ENCODE measurements at places on chromosomes 5 and 9. TPM values are rescaled to one million over a fixed set of nuclear protein-coding genes. Genes with fewer than 3 reads are reported as not detected.
A peak's percentile ranks its signal among the peaks of the same experiment; 100 is the strongest.

GRCh38 chr5:61018062-61018461 lies 73.1 kb downstream of the NDUFAF2 start:
- no peak overlapping the region for H3K27ac ChIP-seq
- DNase-seq, result no peak
- no peaks in the 10 kb centered on the region for H3K36me3 ChIP-seq

DNA sequence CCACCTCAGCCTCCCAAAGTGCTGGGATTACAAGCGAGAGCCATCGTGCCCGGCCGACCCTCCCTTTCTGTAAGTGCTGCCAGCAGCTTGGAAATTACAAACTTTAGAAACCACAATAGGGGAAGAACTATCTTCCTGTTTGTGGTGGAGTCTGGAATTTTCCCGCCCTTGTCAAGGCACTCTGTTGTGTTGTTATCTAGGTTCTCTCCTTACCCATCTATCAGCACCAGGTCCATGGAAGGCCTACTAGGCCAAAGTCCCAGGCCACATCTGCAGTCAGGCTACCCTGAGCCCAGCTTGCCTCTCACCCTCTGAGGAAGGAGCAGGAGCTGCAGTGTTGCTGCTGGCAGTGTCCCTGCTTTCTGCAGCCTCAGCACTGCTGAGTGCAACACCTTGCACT lies 214.9 kb downstream of the MCTP1 start:
- no peaks in the 10 kb centered on the region for H3K4me1 ChIP-seq
- H3K4me3 ChIP-seq, result no peak overlapping the region

DNA sequence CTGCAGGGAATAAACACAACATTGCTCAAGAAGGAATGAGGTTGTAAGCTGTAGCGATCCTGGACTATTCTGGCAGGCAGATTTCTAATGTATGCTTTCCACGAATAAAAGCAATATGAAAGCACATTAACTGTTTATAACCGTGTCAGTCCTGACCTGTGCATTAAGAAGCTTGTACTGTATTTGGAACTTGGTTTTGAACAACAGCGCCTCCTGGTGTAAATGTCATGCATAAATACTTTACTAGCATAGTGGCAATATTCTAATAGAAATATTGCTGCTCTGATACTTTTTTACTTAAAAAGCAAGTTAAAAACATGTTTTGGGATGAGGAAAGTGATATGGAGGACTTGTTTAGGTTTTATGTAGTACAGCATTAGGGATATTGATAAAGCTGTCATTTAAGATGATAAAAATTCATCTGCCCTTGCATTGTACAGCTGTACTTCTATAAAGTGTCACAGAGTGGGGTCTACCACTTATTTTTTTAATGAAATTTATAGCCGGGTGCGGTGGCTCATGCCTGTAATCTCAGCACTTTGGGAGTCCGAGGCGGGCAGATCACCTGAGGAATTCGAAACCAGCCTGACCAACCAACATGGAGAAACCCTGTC lies 70.7 kb upstream of the GNE start:
- H3K27me3 ChIP-seq, result no peaks in the 10 kb centered on the region
- no peak overlapping the region for H3K4me3 ChIP-seq
- H3K4me1 ChIP-seq, result no peaks in the 10 kb centered on the region

DNA sequence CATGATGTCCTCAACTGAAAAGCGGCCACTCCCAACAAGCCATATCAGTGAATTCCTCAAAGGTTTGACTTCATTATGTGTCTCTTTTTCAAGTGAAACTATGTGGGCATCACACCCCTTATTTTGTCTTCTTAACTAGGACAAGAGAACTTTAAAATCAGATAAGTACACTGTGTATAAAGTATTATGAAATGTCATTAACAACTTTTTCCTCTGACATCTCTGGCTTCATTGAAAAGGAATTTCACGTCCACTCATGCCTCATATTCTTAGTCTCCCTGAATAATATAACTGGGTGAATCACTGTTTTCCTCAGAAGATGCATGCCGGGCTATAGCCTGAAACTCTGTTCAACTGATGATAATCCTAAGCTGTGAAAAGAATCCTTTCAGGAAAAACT lies 415.8 kb downstream of the ACTL7B start:
- no peak for DNase-seq
- H3K4me1 ChIP-seq, result no peaks in the 10 kb centered on the region
- H3K27ac ChIP-seq, result no peak overlapping the region
- no peaks in the 10 kb centered on the region for H3K27me3 ChIP-seq
- H3K36me3 ChIP-seq, result no peaks in the 10 kb centered on the region
- H3K4me3 ChIP-seq, result no peak overlapping the region

- H3K36me3 ChIP-seq, result no peaks in the 10 kb centered on the region
- no peak overlapping the region for H3K27ac ChIP-seq
- peaks cover 3% of the 10 kb centered on the region for H3K27me3 ChIP-seq
- no peak for DNase-seq
Measured at GRCh38 chr5:157020511-157021222, 38.2 kb downstream of the HAVCR1 start.

DNA sequence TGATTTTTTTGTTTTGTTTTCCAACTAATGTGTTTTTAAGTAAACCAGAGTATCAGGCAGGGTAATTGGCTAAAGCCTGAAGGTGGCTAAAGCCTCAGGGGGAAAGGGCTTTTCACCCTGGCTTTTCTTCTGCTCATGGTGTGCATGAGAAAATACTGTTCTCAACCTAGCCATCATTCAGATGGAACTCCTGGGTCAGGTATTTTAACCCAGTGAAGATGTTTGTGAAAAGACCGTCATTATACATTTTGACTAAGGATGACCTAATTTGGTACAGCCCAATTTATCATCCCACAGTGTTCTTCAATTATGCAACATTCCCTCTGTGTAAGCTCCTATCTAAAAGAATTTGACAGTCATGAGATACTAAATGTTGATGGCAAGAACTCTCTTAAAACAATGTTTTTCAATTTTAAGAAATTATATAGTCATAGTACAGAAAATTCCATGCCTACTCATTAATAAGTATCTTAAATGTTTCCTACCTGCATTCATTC lies 209.5 kb upstream of the TARS1 start:
- no peak for DNase-seq
- H3K36me3 ChIP-seq, result no peaks in the 10 kb centered on the region
- H3K4me1 ChIP-seq, result no peaks in the 10 kb centered on the region
- no peaks in the 10 kb centered on the region for H3K27me3 ChIP-seq
- H3K4me3 ChIP-seq, result no peak overlapping the region
- H3K27ac ChIP-seq, result no peak overlapping the region

- H3K4me1 ChIP-seq, result peaks cover 33% of the 10 kb centered on the region
- peaks cover 7% of the 10 kb centered on the region for H3K27me3 ChIP-seq
- no peak for DNase-seq
- H3K27ac ChIP-seq, result no peak overlapping the region
- no peak overlapping the region for H3K4me3 ChIP-seq
Measured at GRCh38 chr9:136229096-136230065, 16.2 kb downstream of the QSOX2 start.

GRCh38 chr9:26462213-26462612 lies 430.4 kb downstream of the CAAP1 start:
- peaks cover 10% of the 10 kb centered on the region for H3K4me1 ChIP-seq
- peaks cover 2% of the 10 kb centered on the region for H3K27me3 ChIP-seq
- no peak overlapping the region for H3K4me3 ChIP-seq
- DNase-seq, result no peak
- no peaks in the 10 kb centered on the region for H3K36me3 ChIP-seq

DNA sequence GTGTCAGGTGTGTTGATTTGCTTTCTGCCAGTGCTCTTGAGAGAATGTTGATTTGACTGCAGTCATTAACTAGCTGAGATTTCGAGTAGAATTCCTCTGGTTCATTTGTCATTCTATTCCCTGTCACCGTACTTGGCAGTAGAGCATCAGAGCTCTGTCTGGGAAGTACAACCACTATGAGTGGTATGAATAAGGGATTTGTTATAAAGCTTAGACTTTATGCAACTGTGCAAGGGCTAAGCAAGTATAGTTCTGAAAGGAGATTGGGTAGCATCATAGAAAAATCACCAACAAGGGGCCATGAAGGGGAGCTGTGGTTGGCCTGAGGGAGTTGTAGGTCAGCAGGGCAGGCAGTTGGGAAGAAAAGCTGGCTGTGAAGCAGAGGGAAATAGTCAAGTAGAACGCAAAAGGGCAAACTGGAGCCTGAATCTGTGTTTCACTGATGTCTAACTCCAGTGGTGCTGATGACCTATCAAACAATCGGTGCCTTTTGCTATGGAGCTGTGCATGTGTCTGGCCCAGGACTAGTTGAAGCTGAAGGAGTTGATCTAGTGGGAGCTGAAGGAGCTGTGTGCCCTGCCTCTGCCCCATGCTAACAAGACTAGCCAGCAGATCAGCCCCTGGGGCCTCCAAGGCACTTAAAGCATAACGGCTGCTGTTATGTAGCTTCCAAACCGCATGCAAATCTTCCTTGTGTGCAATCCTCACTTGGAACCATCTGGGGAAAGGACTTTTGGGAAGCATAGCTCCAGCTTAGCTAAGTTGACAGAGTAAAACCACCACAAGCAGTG lies 110.0 kb downstream of the SLC28A3 start:
- DNase-seq, result peak; percentile 53
- peaks cover 1% of the 10 kb centered on the region for H3K27me3 ChIP-seq
- peak overlapping the region; percentile 31 for H3K4me3 ChIP-seq

GRCh38 chr5:135027266-135027696 lies 6.7 kb downstream of the PITX1 start:
- no peak for DNase-seq
- no peak overlapping the region for H3K4me3 ChIP-seq
- H3K27me3 ChIP-seq, result peaks cover 50% of the 10 kb centered on the region
- no peak overlapping the region for H3K27ac ChIP-seq

GRCh38 chr5:135141303-135142268 lies 107.6 kb upstream of the PITX1 start:
- peaks cover 3% of the 10 kb centered on the region for H3K27me3 ChIP-seq
- no peak overlapping the region for H3K27ac ChIP-seq

GRCh38 chr5:73295447-73295846 lies 122.5 kb downstream of the TMEM174 start:
- H3K36me3 ChIP-seq, result peaks cover 11% of the 10 kb centered on the region
- peaks cover 20% of the 10 kb centered on the region for H3K27me3 ChIP-seq
- no peak overlapping the region for H3K27ac ChIP-seq

DNA sequence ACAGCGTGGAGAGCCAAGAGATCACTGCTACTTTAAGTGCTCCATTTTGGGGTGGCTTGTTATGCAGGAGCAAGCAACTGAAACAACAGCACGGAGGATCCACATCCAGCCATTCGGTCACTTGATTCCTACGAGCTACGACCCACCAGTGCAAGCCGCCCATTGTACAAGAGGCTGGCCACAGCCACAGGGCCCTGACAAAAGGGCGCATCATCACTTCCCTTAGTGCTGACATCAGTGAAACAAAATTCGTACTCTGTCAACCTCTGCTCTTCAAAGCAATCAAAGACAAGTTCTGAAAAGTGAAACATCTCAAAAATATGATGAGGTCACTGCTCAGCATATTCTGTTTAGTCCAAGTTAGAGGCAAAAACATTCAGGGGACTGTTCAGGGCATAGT lies 168.4 kb downstream of the GADD45G start:
- peaks cover 10% of the 10 kb centered on the region for H3K4me1 ChIP-seq
- no peak for DNase-seq
- H3K4me3 ChIP-seq, result no peak overlapping the region

TCOF1 gene
- total RNA-seq, result 39.7 TPM
